H54 (cell line): ENCODE measurements at places on chromosomes 4 and X.

DNA sequence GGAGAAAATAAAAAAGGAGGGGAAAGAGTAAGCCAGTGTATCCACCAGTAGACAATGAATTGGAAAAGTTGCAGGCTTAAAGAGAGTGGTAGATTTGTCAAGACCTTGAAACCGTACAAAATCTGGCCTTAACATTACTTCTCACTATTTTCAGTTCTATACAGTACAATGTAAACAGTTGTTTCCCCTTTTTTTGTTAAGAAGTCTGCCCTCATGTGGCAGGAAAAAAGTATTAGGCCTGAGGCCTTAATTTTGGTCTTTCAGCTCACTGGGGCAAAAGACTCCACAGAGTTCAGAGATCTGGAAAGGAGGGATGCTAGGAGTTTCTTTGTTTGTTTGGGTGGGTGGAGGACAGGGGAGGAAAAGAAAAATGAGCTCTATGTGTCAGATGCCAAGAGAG lies 92.8 kb upstream of the CCDC160 start:
- no peak for DNase-seq

GRCh38 chr4:99843413-99843812 lies 26.8 kb downstream of the DAPP1 start:
- DNase-seq = no peak

- DNase-seq = no peak
These were observed 50.5 kb downstream of the RAP1GDS1 start for GRCh38 chr4:98311656-98312055.

- no peak for DNase-seq
These were observed 689 bp upstream of the NHSL2 start for GRCh38 chrX:71909956-71910355.

DNA sequence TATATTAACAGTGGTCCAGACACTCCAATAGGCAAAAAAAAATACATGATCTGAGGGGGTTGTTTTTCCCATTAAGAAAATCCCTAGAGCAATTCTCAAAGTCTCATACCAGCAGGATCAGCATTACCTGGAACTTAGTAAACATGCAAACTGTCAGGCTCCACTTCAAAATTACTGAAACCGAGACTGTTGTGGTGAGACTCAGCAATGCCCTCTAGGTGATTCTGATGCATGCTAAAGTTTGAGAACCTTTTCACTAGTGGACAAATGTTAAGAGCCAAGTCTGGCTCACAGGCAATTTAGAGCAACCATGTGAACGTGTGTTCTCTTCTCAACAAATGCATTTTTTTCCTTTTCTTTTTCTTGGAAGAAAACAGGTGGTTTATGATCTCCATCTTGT lies 30.2 kb downstream of the NEK1 start:
- no peak for DNase-seq

DNA sequence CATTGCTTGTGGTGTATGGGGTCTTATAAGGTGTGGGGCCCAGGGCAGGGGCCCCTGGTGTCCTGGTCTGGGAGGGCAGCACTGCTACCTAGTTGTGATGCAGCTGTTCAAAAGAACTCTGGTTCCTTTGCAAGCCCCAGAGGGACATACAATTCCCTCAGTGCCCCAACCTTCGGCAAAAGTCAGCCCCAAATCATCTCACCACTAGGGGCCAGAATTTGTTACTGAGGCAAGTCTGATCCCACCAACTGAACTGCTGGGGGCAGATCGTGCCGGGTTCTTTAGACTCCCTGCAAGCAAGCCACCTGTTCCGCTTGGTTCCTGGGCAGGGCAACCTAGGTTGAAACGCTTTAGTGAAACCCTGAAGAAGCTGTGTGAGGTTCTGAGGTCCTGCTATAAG lies 180.1 kb upstream of the S100G start:
- no peak for DNase-seq

DNA sequence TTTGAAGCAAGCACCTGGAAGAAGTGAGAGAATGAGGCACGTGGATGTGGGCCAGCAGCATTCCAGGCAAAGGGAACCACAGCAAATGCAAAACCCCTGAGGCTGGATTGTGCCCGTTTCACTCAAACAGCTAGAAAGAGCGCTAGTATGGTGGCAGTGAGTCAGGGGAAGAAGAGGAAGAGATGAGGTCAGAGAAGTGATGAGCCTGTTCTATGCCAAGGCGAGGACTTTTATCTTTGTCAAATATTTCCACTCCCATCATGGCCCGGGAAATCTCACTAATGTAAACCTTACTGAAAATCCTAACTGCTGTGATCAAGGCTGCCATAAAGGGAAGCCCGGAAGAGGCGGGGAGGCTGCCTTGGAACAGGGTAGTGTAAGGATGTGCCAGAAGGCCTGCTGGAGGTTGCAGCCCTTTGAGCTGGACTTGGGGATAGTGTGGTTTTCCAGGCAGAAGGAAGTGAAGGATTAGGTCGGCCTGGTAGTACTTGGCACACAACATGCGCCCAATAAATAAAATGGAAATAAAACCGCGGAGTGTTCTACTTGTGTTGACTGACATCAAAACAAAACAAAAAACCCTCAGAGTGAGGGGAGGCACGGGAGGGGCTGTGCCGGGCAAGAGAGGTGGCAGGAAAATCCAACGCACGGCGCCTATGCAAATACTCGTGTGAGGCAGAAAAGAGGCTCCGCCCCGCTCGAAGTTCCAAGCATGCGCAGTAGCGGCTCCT lies 1.2 kb upstream of the CDK16 start:
- no peak for DNase-seq

GRCh38 chr4:120874792-120875774 lies 47.4 kb downstream of the PRDM5 start:
- DNase-seq = no peak

GRCh38 chr4:186018784-186019183 lies 50.2 kb upstream of the TLR3 start:
- DNase-seq = no peak

GRCh38 chr4:11287055-11287454 lies 141.6 kb downstream of the HS3ST1 start:
- DNase-seq = no peak

GRCh38 chrX:101398694-101399093 lies 7.9 kb downstream of the RPL36A start:
- no peak for DNase-seq

DNA sequence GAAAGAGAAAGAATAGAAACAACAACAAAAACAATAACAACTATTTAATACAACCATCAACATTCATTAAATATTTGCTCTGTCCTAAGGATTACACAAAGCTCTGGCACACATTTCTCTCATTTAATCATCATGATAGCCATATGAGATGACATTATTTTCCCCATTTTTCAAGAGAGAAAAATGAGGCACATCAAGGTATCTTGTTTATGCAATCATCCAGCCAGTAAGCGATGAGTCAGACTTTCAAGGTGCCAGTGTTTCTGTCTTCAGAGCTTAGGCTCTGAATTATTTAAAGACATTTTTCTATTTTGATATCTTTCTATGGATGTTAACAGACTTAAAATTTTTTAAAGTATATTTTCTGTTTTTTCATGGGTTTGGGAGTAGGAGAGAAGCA lies 541.8 kb upstream of the SMIM31 start:
- DNase-seq = no peak

GRCh38 chr4:145680902-145681301 lies 956 bp downstream of the C4orf51 start:
- no peak for DNase-seq

DNA sequence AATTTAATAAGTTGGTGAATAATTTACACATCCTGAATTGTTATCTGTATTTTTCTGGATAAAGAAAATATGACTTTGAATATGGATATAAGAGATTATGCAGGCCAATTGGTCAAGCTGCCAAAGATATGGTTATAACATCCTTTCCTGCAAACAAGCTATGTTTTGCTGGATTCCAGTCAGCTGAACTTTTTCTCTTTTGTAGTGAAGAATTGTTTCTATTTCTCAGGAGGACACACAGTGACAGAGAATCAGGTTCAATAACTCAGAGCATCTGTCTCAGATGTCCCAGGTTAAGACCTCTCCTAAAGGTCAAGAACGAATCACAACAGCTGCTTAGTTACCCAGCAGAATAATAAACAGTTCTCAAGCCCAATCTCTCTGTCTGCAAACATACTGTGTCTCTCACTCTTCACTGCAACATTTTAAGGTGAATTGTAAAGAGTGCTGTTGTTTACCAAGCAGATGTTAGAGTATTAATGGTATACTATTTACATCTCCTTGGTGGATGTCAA lies 189.5 kb upstream of the ANKRD50 start:
- no peak for DNase-seq

- no peak for DNase-seq
These were observed 98.0 kb downstream of the NAA11 start for GRCh38 chr4:79227860-79228259.

GRCh38 chr4:107640197-107640596 lies 79.8 kb downstream of the PAPSS1 start:
- DNase-seq = no peak

DNA sequence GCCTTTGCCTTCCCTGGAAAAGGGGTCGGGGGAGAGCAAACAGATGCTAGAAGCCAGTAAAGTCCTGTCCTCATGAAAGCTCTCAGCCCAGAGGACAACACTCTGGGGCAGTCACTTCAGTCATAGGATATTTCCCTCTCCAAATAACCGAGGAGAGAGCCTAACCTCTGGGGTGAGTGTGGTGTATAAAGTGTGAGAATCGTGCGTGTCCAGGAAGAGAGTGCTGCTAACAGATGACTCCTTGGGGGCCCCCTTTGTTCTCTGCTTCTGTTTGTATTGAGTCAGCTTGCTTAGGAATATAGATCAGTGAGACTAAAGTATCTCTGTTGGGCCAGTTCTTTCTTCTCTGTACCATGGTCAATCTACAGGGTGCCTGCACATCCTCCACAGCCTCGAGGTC lies 247.2 kb downstream of the PALLD start:
- no peak for DNase-seq

DNA sequence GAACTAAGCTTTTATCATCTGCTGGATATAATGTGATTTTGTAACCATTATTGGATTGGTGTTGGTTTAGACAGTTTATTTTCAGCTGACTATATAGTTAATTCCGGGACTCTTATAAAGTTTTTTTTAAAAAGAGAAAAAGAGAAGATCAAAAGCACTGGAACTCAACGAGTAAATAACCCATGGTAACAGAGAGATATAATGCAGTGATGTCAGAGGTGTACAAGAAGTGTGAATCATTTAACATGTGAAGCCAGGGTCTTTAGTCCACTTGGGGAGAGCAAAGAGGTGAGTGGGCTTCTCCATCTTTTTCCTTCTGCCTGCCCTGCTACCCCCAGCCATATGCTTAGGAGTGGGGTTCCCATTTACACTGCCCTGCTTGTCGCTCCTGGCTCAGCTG lies 3.2 kb downstream of the TMEM165 start:
- no peak for DNase-seq

GRCh38 chr4:185304944-185305690 lies 90.6 kb downstream of the LRP2BP start:
- DNase-seq = no peak

DNA sequence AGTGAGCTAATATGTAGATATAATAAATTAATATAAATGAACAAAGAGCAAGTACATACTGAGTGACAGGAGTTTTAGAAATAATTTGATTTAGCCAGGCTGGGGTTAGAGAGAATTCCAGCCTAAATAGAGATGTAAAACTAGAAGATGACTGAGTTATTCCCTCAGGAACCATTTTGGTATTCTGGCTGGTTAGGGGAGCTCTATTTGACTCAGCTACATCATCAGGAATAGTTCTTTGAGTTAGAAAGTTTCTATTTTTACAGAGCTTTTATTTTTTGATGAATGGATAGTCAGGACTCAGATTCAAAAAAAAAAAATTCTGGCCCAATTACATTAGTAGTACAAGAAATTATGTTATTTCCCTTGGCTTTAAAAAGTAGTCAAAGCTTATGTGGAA lies 180.4 kb upstream of the MID1 start:
- DNase-seq = no peak

DNA sequence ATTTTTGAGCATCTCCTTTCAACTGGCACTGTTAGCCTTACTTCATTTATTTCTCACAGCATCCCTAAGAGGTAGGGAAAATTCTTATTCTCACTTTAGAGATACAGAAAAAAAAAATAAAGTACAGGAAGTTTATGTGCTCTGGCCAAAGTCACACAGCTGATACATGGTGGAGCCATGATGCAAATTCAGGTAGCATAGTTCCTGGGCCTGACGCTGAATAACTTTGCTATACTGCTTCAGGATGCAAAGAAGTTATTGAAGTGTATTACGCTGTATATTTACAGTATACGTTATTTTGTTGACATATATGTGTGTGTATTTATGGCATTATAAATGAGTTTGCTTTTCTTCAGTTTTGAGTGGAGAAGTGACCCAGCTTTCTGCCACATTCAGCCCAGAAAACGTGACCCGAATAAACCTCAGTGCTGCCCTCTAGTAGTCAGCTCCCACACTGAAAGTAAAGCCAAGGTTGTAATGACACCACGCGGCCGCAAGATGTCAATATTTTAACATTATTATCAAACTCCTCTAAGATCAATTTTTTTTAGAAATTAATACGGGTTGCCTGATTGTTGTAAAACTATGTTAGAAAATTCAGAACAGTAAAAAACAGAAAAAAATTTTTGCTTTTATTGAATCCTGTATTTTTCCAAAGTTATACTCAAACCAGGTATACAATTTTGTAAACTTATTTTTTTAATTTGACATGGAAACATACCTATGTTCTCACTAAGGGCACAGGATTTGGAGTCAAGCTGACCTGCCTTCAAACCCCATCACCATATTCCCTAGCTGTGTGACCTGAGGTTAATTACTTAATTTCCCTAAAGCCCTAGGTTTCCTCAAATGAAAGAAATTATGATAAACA lies 3.8 kb upstream of the GUCY2F start:
- DNase-seq = no peak

DNA sequence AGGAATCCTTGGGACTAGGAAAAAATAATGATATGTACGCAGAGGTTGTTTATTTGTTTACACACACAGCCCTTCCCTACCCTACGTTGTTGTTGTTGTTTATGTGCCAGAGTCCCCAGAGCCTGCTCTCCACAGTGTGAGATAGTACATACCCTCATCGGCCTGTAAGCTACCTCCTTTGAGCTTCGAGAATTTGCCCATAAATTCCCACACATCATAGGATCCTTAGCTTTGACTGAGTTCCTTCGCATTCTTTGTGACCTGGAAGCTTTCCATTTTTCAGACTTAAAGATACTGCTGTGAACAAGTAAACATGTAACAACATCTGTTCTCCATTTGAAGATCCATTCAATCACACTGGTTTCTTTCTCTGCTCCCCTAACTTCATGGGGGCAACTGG lies 114.5 kb downstream of the IRF2 start:
- DNase-seq = no peak

GRCh38 chr4:55611358-55612059 lies 19.5 kb upstream of the PDCL2 start:
- no peak for DNase-seq

- no peak for DNase-seq
These were observed 196.8 kb upstream of the ADGRL3 start for GRCh38 chr4:61003301-61003700.

GRCh38 chr4:137200322-137200721 lies 332.0 kb downstream of the PCDH18 start:
- DNase-seq = no peak

DNA sequence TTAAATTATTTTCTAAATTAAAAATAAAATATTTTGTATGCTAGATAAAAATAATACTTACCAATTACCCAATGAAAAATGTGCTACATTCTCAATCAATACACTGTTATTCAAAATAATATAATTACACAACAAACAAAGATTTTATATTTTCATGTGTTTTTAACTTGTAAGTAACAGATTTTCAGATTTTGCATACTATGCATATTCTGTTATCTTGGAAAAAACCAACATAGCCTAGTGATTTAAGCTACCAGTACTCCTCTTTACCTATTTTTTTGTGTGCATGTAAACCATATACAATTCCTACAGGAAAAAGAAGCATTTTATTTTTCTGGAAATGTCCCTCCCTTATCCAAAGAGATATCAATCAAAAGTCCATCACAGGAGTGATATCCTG lies 10.0 kb upstream of the GNRHR start:
- DNase-seq = no peak
